Activated CD8-positive, alpha-beta memory T cell treated with anti-CD3 and anti-CD28 coated beads for 48 hours (primary cell): ENCODE measurements at places on chromosomes 3 and 15.

- DNase-seq = no peak
Observed at GRCh38 chr3:58025837-58026569, 17.8 kb downstream of the FLNB start.

DNA sequence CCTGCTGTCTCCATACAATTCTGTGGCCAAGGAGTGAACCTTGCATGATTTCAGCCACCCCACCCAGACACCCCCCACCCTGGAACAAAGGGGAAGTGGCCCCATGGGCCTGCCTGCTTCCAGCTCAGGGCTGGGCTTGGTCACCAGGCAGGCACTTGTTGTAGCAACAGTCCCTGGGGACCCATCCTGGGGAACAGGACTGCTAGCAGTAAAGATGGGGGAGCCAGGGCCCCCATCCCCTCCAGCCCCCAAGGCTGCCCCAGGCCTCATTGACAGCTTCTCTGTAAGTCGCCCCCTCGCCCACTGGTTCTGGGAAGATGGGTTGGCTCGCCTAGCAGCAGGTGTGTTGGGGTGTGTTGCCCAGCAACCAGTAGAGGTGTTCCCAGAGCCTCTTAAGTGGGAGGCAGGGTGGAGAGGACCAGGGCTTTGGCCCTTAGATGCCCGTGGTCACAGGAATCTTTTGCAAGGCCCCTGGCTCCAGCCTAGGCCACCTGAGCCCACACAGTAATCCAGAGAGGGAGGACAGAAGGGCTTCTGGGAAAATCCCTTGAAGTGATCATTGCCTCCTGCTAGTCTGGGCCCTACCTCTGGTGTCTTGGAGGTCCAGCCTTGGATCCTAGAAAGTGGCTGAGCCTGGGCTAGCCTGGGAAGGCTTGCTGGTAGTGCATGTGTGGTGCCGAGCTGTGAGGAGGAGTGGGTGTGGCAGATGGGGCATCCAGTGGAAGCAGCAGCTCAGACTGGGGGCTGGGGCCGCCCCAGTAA lies 48.9 kb downstream of the CYP11A1 start:
- no peak for DNase-seq

GRCh38 chr15:100009372-100009771 lies 276.1 kb upstream of the LYSMD4 start:
- no peak for DNase-seq

GRCh38 chr15:42619656-42620371 lies 44.4 kb downstream of the STARD9 start:
- no peak for DNase-seq

GRCh38 chr3:24793896-24794295 lies 299.2 kb upstream of the THRB start:
- no peak for DNase-seq

GRCh38 chr3:189269365-189269764 lies 97.6 kb downstream of the TPRG1 start:
- DNase-seq = no peak

DNA sequence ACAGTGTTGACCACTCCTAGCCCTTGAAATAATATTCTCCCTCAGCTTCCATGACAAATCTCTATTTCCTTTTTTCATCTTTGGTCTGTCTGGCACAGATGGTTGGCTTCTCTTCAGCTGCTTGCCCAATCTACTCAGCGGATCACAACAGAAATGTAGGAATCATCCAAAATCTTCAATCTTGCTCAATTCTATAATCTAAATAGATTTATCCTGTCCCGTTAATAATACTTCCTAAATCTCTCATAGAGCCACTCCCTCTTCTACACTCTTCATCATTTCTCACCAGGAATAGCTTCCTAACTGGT lies 3.8 kb downstream of the PEAK1 start:
- DNase-seq = no peak

GRCh38 chr15:66962522-66962921 lies 102.9 kb upstream of the SMAD3 start:
- no peak for DNase-seq

- DNase-seq = no peak
Observed at GRCh38 chr3:87167628-87168456, 59.3 kb upstream of the CHMP2B start.

GRCh38 chr15:78417754-78418630 lies 20.0 kb upstream of the IREB2 start:
- DNase-seq = no peak

DNA sequence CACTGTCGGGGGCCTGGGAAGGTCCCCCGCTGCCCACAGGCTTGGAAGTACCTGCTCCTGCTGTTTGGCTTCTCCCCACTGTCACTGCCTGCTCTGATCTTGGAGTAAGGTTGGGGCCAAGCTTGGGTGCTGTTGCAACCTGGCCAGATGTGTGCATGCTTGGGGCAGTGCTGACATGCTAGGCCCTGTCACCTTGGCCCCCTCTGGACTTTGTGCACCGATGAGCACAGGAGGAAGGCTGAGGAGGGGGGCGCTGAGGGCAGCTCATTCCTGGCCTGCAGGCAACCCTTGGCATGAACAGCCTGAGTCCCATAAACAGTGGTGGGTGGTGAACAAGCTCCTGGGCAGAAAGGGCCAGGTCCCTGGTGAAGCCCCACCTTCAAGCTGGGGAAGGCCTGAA lies 4.0 kb upstream of the XCR1 start:
- DNase-seq = no peak
